AG09309 (cell line): ENCODE measurements at places on chromosomes 1 and 21.

GRCh38 chr1:85168884-85169283 lies 31.9 kb downstream of the SYDE2 start:
- no peak for DNase-seq

- no peak for DNase-seq
Observed at GRCh38 chr1:226948996-226949395, 8.9 kb downstream of the COQ8A start.

- DNase-seq, result no peak
Observed at GRCh38 chr21:35953597-35953996, 106.7 kb downstream of the SETD4 start.

DNA sequence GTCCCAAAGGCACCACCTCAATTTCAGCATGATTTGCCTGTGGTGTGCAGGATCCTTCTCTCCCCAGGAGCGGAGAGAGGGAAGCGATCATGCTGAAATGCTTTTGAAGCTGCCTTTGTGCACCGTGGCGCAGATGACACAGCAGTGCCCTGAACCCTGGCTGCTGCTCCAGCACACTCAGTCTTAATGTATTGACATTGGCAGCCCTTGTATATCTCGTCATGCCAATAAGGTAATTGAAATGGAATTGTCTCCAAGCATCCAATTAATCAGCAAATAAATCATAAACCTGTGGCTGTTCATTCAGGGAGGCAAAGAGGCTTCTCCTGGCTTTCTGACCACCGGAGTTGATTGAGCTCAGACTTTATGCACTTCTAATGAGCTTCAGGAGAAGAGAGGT lies 139.8 kb downstream of the KAZN start:
- DNase-seq, result no peak

- DNase-seq, result no peak
Observed at GRCh38 chr21:38683222-38683621, 122.5 kb upstream of the ETS2 start.

DNA sequence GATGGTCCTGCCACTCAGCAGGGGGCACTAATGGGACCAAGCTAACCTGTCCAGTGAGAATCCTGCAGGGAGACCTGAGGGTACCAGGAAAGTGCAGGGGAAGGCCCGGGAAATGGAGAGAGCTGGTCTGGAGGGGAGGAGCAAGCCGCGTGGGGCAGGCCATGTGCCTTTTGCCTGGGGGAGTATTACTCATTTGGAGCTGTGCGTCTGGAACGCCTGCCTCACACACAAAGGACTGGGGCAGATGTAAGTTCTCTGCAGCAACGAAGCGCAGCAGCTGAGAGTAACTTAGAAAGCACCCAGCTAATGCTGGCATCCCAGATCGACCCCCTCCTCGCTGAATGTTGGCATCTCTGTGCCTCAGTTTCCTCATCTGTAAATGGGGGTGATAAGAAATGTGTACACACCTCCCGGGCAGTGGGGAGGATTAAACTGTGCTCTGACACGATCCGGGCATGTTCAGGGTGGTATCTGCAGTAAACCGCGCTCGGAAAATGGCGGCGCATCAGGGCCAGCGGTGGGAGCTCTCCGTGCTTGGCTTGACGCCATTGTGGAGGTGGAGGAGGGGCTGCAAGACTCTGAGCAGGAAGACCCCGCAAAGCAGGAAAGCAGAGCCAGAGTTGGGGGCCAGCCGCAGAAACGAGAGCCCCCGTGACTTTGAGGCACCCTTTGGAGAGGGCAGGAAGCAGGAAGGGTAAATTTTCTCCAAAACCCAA lies 212.5 kb downstream of the NPHP4 start:
- DNase-seq, result no peak

DNA sequence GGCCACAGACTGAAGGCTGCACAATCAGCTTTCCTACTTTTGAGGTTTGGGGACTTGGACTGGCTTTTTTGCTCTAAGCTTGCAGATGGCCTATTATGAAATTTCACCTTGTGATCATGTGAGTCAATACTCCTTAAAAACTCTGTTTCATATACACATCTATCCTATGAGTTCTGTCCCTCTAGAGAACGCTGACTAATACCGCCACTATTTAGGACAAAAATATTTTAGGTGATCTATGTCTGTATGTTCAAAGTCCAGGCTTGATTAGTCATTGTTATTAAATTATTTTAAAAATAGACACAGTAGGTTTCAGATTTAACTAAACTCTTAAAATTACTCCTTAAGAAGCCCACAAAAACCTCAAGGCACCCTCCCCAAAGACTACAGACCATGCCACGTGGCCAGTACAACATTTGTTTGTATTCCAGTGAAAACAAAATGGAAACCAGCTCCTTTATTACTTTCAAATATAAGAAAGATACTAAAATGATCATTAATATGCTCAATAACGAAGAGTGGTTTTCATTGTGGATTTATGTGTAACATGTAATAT lies 63.1 kb downstream of the TMPRSS15 start:
- DNase-seq, result no peak

- DNase-seq, result no peak
Observed at GRCh38 chr1:60872426-60873054, 209.8 kb upstream of the NFIA start.

DNA sequence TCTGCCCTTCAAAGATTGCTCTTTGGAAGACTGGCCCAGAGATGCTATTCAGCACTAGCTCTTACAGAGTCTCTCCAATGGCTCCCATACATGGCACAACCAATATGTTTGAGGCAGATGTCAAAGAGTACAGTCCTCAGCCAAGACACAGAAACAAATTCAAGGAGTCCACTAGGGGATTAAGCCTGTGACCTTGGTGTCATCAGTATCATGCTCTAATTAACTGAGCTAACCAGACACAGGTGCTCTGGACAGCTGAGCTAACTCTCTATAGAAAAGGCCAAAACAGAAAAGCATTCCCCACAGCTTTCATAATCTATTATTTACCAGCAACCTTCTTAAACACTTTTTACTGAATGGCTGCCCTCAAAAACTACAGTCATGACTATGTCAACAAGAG lies 666.0 kb upstream of the PLXNA2 start:
- DNase-seq, result no peak
